Non-pigmented ciliary epithelial cell (primary cell): ENCODE measurements at places on chromosomes 5 and 9.

DNA sequence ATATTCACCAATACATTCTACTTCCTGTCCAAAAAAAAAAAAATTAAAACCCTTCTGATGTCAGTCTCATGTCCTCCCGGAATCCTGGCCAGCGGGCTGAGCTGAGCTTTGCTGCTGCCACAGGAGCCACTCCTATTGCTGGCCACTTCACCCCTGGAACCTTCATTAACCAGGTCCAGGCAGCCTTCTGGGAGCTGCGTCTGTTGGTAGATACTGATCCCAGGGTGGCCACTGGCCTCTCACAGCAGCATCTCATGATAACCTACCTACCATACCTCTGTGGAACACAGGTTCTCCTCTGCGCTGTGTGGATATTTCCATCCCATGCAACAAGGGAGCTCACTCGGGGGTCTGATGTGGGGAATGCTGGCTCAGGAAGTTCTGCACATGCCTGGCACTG lies 21.0 kb upstream of the NPM1 start:
- no peak for DNase-seq

- no peak for DNase-seq
These were observed 15.6 kb downstream of the MLLT3 start for GRCh38 chr9:20606652-20607051.

- DNase-seq, result peak; percentile 72
These were observed 23.4 kb downstream of the AKNA start for GRCh38 chr9:114364134-114365041.

DNA sequence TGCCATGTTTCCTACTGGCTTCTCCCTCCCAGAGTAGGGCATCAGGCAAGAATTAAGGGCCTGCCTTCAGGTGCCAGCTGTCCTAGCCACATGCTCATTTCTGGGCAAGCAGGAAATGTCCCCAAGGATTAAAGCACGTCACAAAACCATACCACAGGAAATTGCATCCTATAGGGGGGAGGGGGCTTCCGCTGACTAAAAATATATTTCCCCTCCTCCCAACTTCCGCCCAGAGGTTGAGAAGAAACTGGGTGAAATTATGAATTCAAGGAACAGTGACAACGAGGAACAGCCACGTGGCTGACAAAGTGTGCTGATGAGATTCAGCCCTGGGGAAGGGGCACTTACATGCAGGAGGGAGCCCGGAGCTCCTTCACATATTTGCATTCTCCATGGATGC lies 4.1 kb downstream of the HBEGF start:
- DNase-seq, result no peak

DNA sequence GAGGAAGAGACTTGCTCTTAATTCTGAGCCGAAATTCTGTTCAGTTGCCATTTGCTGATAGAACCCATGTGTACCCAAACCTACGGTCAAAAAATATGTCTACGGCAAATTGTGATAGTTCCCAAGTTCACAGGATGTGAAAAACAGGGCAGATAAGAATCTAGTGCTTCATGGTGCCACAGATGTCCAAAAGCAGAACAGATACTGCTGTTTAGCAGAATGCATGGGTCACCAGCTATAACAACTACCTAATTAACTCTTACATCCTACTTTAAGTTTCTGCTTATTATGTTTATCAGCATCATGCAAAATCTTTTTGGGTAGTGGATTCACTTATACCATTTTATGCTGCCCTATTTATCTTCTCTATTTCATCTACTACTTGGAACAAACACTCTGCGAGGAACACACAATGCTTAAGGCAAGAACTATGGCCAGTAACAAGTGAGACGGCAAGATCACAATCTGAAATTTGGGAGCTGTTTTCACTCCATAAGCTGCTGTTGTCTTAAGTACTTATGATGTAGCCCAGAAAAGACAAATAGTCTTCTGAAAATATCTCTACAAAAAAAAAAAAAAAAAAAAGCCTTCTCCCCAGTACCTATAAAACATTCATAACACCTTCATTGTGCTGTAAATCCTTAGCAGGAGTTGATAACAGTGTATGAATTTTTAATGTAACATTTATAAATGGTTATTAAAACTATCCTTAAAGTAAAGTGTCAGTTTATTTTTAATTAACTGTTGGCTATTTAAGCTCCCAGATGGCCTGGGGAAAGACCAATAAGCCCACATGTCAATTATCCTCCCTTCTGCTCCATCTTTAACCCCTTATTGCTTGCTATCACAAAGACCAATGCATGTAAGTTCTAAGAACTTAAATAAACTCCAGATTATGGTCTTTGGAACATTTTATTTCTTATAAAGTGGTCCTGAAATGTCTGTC lies 232.3 kb downstream of the TLR4 start:
- no peak for DNase-seq

DNA sequence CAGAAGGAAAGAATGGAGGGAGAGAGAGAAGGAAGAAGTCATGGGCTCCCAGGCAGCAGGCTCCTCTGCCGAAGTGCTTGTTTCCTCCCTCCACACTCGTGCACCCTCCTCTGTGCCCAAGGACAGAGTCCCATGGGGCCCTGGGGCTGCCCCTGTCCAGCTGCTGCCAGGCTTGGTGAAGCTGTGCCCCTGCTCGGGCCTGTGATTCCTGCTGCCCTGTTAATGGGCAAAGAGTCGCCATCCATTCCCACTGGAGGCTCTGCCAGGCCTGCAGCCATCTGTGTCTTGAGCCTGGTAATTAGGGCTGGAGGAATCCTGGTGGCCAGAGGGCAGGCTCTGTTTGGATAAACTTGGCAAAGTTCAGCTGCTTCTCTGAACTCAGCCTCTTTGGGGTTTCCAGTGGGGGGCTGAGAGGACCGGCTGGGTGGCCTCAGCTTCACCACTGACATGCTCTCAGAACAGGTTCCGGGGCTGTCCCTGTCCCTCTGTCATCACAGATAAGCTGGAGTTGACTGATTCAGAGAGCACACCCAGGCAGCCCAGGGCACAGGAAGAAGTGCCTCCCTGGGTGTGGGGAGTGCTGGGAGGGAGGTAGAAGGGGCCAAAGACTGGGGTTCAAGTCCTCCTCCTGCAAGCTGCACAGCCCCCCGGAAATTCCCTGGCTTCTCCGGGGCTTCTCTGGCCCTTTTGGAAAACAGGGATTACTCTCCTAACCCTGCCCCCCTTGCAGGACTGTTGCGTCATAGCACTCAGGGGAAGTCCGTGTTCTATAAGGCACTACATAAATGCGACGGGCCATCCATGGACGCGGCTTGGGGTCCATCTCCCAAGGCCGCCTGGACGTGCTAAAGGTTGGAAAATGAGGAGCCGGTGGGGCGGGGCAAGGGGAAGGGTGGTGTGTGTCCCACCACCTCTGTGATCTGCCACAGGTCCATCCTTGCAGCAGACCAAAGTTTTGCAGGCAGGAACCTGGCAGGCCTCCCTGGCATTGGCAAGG lies 154.8 kb downstream of the PAX5 start:
- no peak for DNase-seq

DNA sequence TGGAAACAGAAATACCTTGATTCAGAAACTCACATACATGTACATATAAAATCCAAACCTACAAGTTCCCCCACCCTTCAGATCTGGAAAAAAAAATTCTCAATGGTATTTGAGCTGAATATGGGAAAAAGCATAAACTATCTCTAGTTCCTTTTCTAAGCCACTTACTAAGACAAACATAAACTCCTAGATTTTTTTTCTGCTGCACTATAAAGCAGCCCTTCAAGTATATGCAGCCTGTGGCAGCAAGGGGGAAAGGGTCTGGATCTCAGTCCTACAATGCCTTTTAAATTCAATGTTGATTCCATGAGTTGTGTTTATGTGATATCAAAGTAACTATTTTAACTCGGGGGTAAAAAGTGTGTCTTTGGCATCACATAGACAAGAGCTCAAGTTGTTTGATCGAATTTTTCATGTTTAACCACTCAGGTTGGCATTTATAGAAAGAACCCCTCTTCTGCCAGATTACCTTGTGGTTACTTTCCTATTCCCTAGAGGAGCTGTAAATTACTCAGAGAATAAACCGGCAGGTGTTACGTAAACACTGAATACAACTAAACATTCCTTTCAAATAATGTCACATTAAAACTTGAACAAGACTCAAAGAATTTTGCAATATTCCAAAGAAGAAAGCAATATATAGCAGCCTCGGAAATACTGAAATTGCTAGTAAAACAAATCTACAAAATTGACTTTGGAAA lies 91.8 kb upstream of the FER start:
- DNase-seq, result no peak

DNA sequence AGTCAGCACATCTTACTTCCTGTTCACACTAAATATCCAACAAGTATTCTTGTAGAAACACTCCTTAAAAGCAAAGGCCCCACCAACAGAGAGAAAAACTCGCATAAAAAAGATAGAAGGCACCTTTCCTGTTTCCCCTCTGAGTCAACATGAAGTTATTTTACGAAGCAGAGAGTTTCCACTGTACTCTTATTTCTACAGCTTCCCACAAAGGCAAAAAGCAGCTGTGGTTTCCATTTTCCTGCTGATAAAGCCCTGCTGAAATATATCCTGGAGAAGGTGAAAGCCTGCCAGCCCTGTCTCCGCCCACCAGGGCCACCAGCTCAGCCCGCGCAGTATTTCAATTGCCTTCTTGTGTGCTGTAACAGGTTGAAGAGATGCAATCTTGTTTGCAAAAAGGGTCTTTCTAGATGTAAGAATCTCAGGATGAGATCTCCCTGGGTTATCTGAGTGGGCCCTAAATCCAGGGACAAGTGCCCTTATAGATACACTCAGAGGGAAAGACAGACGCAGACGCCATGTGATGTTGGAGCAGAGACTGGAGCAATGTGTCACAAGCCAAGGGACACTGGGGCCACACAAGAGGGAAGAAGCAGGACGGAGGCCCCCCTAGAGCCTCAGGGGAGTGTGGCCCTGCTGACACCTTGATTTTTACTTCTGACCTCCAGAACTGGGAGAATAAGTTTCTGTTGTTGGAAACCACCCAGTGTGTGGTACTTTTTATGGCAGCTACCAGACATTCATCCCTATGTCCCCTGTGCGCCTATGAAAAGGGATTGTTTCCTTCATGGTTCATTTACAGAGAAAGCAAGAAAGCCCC lies 19.9 kb downstream of the SEMA4D start:
- DNase-seq, result peak; percentile 22

GRCh38 chr5:45578270-45578669 lies 117.9 kb downstream of the HCN1 start:
- no peak for DNase-seq

DNA sequence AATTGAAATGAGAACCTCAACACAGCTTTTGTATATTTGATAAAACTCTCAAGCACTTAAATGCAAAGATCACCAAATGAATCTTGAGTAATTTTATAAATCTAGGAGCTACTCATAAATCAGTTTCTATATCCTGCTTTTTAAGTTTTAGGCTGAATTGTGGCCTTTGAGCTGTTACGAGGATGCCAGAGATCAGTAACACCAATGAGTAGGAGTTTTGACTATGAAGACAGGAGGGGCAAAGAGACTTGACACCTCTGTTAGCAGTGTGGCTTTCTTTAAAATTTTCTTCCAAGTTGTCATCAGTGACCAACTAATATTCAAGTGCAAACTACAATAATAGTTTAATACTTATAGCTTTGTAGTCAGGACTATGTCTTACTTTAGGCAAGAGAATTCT lies 12.6 kb downstream of the PPIP5K2 start:
- no peak for DNase-seq

- no peak for DNase-seq
These were observed 139.7 kb downstream of the GABBR2 start for GRCh38 chr9:98568909-98569469.

DNA sequence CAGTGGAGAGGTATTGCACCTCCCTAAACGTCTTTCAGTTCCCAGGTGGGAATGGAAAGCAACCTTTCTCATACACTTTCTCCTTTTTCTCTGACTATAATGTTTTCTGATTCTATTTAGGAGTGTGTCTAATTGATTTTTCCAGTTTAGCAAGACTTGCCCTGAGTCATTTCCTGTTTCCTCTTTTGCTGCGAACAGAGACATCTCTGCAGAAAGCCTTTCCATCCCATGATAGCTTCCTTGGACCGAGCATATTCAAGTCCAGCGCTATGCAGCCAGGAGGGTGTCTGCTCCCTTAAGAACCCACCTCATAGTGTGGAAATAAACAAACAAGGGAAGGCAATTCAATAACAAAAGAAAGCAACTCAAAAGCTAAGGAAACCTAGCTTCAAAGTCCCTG lies 60.0 kb upstream of the CDH6 start:
- no peak for DNase-seq

DNA sequence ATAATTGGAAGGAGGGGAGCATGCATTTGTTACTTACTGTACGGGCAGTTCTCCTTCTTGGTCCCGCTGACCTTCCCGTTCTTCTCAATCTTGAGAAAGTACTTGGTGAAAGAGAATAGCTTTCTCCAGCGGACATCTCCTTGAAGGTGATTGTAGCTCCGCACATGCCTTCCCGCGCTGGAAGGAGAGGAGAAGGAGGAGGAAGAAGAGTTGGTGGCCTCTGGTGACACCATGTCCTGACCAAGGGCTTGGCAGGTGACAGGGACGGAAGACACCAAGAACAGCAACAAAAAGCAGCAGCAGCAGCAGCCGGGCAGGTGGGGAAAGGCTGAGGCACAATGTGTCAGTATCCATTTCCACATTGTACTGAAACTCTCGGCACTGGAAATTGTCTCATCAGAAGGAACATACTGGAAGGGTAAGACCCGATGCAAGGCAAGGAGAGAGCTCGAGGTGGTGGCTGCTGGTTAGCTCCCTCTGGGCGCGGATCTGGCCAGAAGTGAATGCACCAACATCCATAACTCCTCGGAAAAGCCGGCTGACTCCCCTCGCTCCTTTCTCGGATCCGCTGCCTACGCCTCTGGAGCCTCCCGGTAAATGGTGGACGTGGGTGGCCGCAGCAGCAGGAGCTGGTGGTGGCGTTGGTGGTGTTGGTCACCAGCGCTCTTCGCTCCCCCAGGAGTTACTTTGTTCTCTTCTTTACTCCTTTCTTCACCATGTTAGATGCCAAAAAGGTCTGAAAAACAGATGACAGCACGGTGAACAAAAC lies 715 bp downstream of the FGF10 start:
- DNase-seq, result no peak

DNA sequence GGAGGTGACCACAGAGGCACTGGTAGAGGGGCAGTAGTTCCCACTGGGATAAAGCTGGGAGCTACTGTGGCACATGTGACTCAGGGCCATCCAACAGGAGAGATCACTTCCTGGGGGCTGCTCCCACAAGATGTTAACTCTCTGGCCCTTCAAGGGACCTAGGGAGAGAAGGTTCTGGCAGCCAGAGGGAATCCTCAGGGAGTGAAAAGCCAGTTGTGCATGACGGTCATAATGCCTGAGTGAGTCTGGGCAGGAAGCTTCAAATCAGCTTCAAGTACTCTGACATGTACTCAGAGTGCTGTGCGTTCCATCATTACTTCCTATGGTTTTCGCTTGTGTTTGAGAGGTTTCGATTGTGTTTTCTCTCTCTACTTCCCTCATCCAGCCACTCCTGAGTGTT lies 388.5 kb downstream of the GABRG2 start:
- DNase-seq, result no peak
